ENCODE measurements at places on chromosomes 1 and 21.

- DNase-seq, result no peak
These were observed 162.5 kb upstream of the B3GALT2 start for GRCh38 chr1:193348769-193349535.

GRCh38 chr21:38825269-38825668 is 19.5 kb downstream of the ETS2 start:
- peak; percentile 17 for DNase-seq

- no peak for DNase-seq
These were observed 404.5 kb upstream of the ADAMTS5 start for GRCh38 chr21:27371115-27371974.

DNA sequence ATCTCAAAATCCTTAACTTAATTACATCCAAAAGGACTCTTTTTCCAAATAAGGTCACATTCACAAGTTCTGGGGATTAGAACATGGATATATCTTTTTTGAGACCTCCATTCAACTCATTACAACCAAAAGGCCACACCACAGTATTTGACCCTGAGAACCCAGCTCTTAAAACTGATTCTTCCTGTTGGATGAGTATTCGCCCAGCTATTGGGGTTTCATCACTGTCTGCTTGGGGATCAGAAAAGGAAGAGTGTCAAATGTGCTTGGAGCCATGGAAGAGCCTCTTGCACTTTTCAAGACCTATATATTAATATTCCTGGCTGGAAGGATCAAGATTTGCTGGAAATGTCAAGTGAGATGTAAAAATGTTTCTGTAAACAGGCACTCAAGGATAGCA is 5.4 kb upstream of the TINAGL1 start:
- DNase-seq, result no peak

GRCh38 chr1:20454004-20454403 is 32.0 kb downstream of the CAMK2N1 start:
- no peak for DNase-seq

- DNase-seq, result no peak
These were observed 222.0 kb downstream of the SETD4 start for GRCh38 chr21:35838350-35838749.
